ENCODE measurements at places on chromosomes 12 and 14.

DNA sequence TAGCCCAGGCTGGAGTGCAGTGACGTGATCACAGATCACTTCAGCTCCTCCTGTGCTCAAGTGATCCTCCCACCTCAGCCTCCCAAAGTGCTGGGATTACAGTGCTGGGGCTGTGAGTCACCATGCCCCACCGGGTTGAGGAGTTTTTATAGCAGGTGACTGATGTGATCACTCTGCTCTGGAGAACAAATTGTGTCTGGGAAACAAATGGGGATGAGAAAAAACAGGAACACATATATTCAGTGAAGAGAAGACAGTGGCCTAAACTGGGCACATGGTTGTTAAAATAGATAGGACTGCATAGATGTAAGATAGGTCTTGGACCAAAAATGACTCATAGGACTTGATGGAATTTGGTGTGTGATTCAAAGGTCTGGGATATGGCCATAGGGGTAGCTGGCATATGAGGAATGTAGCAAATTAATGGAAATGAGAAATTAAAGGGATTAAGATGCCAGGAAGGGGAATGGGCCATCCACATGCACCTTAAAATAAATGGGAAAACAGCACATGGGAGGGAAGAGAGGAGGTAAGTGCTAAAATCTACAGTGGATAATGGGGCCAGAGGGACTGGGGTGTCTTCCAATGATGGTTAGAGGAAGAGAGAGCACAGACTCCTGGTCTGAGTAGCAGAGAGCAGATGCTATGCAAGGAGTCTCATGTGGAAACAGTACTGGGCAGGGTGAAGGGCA is 11.2 kb downstream of the BCAT1 start:
- peak; percentile 78 for DNase-seq

GRCh38 chr14:94269156-94269555 is 23.9 kb downstream of the SERPINA10 start:
- DNase-seq, result no peak

DNA sequence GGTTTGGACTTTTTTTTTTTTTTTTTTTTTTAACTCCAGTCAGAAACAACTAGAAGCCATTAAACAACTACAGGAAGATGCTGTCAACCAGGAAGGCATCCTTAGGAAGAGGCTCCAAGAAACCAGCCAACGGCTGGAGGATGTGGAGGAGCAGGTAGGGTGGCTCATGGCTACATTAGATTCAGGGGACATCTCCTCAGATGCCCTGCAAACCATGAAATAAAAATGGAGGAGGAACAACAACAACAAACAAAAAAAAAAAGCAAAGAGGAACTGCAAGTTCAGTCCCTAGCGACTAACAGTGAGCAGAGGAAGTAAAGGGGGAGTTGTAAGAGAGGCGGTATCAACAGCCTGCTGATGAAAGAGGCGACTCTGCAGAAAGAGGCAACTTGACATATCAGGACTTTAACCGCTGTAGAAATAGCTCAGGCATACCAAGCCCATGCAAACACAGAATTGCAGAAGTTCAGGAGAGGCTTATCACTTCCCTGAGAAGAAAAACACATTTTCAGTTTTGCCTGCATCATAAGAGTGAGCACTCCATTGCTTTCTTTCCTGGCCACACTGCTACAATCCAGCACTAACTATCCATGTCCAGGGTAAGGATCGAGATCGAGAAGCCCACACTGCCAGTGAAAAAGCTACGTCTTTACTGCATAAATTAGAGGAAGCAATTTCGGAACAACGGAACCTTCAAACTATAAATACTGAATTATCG is 103.5 kb upstream of the BCAT1 start:
- DNase-seq, result no peak

- DNase-seq, result no peak
Measured at GRCh38 chr12:38872561-38872960, 32.8 kb downstream of the CPNE8 start.

DNA sequence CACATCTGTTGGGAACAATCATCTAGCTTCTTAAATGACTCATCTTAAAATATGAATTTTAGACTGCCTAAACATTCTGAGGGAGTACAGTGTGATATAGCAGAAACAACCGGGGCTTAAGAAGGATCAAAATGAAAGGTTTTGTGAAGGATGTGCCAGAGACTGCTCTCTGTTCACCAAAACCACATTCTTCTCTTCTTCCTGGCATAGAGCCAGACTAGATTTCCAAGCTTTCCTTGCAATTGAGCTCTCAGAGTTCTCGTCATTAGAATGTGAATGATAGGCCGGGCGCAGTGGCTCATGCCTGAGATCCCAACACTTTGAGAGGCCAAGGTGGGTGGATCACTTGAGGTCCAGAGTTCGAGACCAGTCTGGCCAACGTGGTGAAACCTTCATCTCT is 94.5 kb downstream of the LRRIQ1 start:
- no peak for DNase-seq

- no peak for DNase-seq
Measured at GRCh38 chr12:11758510-11759493, 109.3 kb downstream of the ETV6 start.

GRCh38 chr14:72594099-72594901 is 299.6 kb downstream of the DPF3 start:
- no peak for DNase-seq

Data from EL (cell line).